ENCODE measurements at places on chromosomes 11 and 22. TPM values are rescaled to one million over a fixed set of nuclear protein-coding genes. Genes with fewer than 3 reads are reported as not detected.

Gene GRK3
- total RNA-seq = 3.5 TPM

Gene ATG13
- 135 TPM for total RNA-seq

Gene CELF1
- total RNA-seq = 124 TPM

Gene NRIP3
- total RNA-seq = 3.4 TPM

Gene OR51I1
- total RNA-seq = not detected

Gene ETS1
- 1,033 TPM for total RNA-seq

Gene PRRG4
- 0.07 TPM for total RNA-seq

Gene BBS1
- 16.4 TPM for total RNA-seq

Gene CRYBB3
- total RNA-seq = not detected

Gene NCF4
- total RNA-seq = 53.1 TPM

Gene TOMM22
- total RNA-seq = 58.4 TPM

Gene OR8U1
- not detected for total RNA-seq

Gene CLP1
- total RNA-seq = 18.2 TPM

Gene SCGB1C1
- not detected for total RNA-seq

Gene P4HA3
- total RNA-seq = not detected

Gene SCO2
- total RNA-seq = 14.6 TPM

Gene MMP27
- not detected for total RNA-seq

Gene VWA5A
- 6.9 TPM for total RNA-seq

Gene FAM181B
- not detected for total RNA-seq

Gene SERPING1
- total RNA-seq = 1.1 TPM

Gene ABCC8
- total RNA-seq = not detected

Gene RAC2
- 537 TPM for total RNA-seq

Gene FADS3
- total RNA-seq = 15.8 TPM

Gene NPAS4
- total RNA-seq = not detected

Gene RAB36
- total RNA-seq = 0.17 TPM

Gene C11orf97
- not detected for total RNA-seq

Gene TRIM29
- total RNA-seq = not detected

Gene SELENOM
- 30.6 TPM for total RNA-seq

Gene MMP8
- total RNA-seq = not detected

Gene GLYAT
- total RNA-seq = not detected

Gene MPEG1
- 0.07 TPM for total RNA-seq

Gene SLCO2B1
- not detected for total RNA-seq

Gene ALKBH8
- 11.8 TPM for total RNA-seq

Gene SMTNL1
- not detected for total RNA-seq

Gene ANGPTL5
- total RNA-seq = not detected

Gene HTR3A
- total RNA-seq = not detected

Gene BBOX1
- not detected for total RNA-seq

Gene KRTAP5-5
- not detected for total RNA-seq

Gene KCNJ1
- not detected for total RNA-seq

Gene CCDC15
- total RNA-seq = 0.64 TPM

Gene OR4C45
- not detected for total RNA-seq

Gene PES1
- total RNA-seq = 38.2 TPM

Gene OAF
- 1.2 TPM for total RNA-seq
